ENCODE measurements at places on chromosomes 5 and 9. TPM values are rescaled to one million over a fixed set of nuclear protein-coding genes. Genes with fewer than 3 reads are reported as not detected.

ACO1 gene
- 10.3 TPM for total RNA-seq

TNPO1 gene
- total RNA-seq = 89.6 TPM

PCDHGB3 gene
- total RNA-seq = 2.6 TPM

CMBL gene
- not detected for total RNA-seq

CKMT2 gene
- total RNA-seq = not detected
